Right lobe of liver (tissue), 6 donors: ENCODE measurements at places on chromosomes 5 and 9. TPM values are rescaled to one million over a fixed set of nuclear protein-coding genes. Genes with fewer than 3 reads are reported as not detected.

The ENTREP1 gene
- total RNA-seq = 0.12 TPM

The TAL2 gene
- 0.49 TPM for total RNA-seq

The RORB gene
- not detected for total RNA-seq

The CDK7 gene
- total RNA-seq = 7.8 TPM

The ACOT12 gene
- 67.5 TPM for total RNA-seq

The C9orf50 gene
- not detected for total RNA-seq

The PCDHGA2 gene
- total RNA-seq = 0.56 TPM
